ENCODE measurements at places on chromosomes 6 and 20.
A peak's percentile ranks its signal among the peaks of the same experiment; 100 is the strongest.

DNA sequence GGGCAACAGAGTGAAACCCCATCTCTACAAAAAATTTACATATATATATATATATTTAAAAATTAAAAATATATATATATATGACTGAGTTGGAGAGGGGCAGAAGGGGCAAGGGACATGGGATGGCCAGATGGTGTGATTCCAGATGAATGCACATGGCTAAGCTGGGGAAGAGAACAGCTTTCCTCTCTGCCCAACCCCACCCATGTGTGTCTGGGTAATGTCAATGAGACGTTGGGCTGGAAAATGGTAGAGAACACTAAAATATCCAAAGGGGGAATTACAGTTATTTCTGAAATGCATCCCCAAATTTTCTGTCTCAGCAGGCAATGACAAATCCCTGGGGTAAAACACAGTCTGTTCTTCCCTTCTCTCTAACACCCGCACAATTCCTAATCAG is 31.2 kb upstream of the CCND3 start:
- DNase-seq: no peak

- DNase-seq: no peak
Observed at GRCh38 chr20:1369970-1370369, 22.9 kb downstream of the FKBP1A start.

- DNase-seq: peak; percentile 29
Observed at GRCh38 chr6:105492706-105493673, 90.1 kb upstream of the PREP start.

DNA sequence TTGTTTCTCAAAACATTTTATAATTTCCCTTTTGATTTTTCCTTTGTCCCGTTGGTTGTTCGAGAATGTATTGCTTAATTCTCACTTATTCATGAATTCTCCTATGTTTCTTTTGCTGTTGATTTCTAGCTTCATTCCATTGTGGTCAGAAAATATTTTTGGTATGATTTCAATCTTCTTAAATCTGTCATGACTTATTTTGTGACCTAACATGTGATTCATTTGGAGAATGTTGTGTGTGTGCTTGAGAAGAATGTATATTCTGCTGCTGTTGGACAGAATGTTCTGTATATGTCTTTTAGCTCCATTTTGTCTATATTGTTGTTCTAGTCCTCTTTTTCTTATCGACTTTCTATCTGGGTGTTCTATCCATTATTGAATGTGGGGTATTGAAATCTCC is 286.2 kb upstream of the RNF217 start:
- DNase-seq: no peak

DNA sequence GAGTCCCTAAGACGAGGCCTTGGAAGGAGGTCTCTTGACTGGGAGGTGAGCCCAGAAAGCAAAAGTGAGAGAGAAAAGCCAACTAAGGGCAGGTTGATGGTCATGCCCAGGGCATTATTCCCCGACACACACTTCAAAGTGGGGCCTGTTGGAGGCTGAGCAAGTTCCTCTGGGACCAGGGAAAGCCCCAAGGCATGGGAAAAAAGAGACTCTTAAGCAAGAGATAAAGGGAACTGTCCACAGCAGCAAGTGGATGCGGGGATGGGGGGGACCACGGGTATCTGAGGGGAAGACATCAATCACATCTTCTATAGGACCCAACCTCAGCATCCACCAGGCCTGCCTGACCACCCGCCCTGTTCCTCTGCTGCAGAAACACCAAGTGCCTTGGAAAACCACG is 119.9 kb upstream of the MAFB start:
- DNase-seq: no peak

GRCh38 chr6:149318581-149319286 is 1.2 kb downstream of the TAB2 start:
- no peak for DNase-seq

DNA sequence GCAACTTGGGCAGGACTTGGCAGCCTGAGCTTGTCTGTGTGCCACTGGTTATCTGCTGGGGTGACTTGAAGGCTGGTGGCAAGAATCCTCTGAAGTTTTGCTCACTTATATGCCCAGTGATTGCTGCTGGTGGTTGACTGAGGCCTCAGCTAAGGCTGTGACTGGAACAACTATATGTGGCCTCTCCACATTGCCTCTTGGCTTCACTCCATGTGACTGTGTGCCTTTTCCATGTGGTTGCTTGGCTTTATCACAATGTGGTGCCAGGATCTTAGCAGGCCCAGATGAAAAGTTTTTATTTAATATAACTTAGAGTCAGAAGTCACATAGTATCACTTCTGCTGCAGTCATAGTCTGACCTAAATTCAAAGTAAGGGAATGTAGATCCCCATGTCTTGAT is 104.5 kb downstream of the ADAT2 start:
- no peak for DNase-seq

DNA sequence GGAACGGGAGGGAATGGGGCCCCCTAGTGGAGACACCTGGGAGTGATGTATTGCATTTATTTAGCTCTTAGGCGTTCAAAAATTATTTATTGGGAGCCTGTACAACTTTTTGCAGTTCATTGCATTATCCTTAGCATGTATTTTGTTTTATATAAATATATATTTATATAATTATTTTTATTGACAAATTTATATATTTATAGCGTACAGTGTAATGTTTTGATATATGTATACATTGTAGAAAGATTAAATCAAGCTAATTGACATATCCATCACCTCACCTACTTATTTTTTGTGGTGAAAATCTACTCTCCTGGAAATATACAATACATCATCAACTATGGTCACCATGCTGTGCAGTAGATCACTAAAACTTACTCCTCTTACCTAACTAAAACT is 975 bp downstream of the SIRT5 start:
- no peak for DNase-seq

DNA sequence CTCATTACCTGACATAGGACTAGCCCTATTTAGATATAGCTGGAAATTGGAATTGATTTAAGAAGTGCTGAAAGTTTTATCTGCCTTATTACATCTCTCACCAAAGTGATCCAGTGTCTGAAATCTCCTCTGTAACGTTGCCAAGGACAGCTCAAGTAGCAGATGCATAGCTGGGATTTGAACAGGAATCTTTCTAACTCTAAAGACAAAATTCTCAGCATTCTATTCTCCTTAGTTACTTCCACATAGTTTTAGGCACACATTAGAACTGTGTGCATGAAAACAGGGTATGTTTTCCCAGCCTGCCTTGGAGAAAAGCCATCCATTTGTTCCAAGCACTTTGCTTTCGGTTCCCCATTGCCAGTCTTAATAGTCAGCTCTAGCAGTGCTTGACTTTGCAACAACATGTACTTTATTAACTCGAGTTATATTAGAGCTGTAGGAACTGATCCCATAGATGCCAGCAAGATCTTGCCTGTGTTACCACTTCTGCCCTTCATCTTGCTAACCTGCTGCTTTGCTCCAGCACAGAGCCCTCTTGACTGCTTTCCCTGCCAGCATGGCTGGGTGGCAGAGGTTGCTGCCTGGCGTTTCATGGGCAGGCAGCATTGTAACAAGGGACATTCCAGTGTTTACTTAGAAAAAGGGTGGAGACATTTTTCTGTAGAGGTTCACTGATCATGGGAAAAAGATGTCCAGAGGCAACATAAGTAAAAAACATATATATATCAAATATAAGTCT is 56.1 kb upstream of the STMND1 start:
- no peak for DNase-seq

Measured in GM13977 (cell line).